CD4-positive, alpha-beta memory T cell (primary cell): ENCODE measurements at places on chromosomes 5 and 9.

GRCh38 chr9:91256235-91256634 is 105.5 kb downstream of the AUH start:
- DNase-seq: no peak

- DNase-seq: no peak
These were observed 59.0 kb downstream of the MAP1B start for GRCh38 chr5:72166070-72166979.

- DNase-seq: no peak
These were observed 102.1 kb downstream of the EGFLAM start for GRCh38 chr5:38360323-38361061.

DNA sequence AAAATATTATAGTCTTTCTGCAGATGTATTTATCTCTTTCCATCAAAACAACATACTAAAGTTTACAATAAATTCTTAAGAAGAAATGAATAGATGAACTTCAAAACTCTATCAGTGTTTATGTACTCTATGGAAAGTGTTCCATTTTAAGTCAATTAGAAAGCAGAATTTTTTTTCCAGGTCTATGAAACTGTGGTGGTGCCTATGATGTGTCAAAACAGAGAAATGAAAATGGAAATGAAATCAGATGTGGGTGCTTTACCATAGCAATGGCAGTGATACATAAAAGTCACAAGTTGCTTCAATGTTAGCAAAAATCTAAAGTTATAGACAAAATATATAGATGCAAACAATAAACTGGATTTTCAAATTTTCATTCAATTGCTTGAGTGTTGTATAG is 97.3 kb downstream of the PTCH1 start:
- no peak for DNase-seq

DNA sequence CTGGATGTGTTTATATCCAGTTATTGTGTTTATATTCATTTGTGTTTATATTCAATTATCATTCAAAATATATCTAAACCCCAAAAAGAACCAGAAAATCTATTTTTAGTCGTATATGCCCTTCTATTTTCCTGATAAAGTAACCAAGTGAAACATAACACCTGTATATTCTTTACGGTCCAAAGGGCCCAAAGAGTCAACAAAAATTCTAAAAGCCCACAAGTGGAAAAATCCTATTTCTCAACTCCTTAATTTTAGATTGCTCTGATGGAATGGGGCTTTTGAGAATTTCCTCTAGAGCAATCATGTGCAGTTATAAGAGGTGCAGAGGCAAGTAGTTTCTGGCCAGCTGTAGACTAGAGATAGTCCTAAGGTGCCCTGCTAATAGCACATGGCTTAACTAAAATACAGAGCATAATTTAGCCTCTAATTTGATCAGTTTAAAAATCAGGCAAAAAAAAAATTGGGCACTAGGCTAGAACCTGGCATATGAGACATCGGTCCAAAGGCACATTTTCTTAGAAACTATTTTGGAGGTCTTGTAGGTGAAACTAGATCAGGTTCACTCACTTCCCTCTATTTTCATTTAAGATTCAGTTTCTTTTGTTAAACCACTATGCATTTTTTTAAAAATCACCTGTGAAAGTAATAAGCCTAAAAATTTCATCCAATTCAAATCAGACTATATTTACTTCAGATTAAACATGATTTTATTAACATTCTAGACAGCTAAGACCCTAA is 256.0 kb downstream of the FBXL17 start:
- no peak for DNase-seq

- no peak for DNase-seq
These were observed 51.5 kb upstream of the HSPB3 start for GRCh38 chr5:54403885-54404416.

GRCh38 chr5:169258372-169259000 is 42.5 kb downstream of the SLIT3 start:
- no peak for DNase-seq
